ENCODE measurements at places on chromosomes 3 and 15. TPM values are rescaled to one million over a fixed set of nuclear protein-coding genes. Genes with fewer than 3 reads are reported as not detected.

DNA sequence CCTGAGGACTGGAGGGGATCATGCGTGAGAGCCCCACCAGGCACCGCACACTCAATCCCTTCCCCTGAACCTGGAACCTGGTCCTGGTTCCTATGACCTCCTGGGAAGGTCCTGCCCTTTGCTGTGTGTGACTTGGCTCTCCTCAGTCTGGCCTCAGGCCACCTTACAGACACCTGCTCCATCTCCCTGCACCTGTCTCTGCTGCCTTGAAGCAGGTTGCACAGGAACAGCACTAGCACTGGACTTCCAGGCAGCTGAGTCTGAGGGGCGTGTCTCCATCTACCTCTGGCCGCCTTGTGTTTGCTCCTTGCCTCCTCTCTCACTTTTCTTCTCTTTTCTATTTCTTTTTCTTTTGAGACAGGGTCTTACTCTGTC lies 15.4 kb downstream of the PSTPIP1 start:
- DNase-seq, result no peak

- DNase-seq, result no peak
These were observed 8.2 kb downstream of the ALG3 start for GRCh38 chr3:184240384-184241140.

- no peak for DNase-seq
These were observed 2.2 kb upstream of the ISLR2 start for GRCh38 chr15:74127954-74128784.

- no peak for DNase-seq
These were observed 594.2 kb downstream of the ZBBX start for GRCh38 chr3:166785876-166786275.

DNA sequence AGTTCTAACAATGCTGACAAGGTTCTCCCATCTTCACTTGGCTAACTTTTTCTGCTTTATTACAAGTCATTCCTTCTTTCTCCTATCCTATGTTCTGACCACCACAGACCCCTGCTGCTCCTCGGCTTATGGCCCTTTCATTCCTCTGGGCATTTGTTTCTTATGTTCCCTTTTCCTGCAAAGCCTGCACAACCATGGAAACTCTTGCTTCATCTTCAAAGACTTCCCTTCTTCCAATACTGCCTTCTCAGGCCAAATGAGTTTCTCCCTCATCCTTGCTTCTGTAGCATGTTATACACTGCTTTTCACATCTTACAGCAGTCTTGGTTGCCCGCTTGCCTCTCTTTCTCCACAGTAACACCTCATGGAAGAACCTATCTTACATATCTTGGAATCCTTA lies 17.9 kb upstream of the ATOSA start:
- DNase-seq, result no peak

DNA sequence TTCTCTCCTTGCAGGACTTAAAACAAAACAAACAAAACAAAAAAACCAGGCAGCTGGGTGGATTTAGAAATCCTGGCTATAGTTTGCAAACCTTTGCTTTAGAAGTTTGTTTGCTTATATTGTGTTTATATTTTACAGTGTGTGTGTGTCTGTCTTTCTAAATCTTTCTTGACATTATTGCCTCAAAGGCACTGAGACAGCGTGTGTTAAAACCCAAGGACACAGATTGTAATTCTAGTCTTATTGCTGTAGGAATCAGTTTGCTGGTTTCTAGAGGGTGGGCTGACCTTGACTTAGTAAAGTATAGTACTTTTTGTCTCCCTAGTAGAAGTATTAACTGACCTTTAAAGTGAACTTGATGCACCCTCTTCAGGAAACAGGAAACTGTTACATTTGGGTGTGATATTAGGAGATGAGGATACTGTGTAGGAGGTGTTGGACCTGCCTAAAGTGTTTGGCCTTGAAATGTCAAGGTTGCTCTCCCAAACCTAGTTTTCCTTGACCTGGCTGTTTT lies 71.0 kb downstream of the TCF12 start:
- no peak for DNase-seq

The TTBK2 gene
- polyA plus RNA-seq, result 13.2 TPM

All from forelimb muscle (tissue), 1 donor.